ENCODE measurements at places on chromosomes 6 and 20.

DNA sequence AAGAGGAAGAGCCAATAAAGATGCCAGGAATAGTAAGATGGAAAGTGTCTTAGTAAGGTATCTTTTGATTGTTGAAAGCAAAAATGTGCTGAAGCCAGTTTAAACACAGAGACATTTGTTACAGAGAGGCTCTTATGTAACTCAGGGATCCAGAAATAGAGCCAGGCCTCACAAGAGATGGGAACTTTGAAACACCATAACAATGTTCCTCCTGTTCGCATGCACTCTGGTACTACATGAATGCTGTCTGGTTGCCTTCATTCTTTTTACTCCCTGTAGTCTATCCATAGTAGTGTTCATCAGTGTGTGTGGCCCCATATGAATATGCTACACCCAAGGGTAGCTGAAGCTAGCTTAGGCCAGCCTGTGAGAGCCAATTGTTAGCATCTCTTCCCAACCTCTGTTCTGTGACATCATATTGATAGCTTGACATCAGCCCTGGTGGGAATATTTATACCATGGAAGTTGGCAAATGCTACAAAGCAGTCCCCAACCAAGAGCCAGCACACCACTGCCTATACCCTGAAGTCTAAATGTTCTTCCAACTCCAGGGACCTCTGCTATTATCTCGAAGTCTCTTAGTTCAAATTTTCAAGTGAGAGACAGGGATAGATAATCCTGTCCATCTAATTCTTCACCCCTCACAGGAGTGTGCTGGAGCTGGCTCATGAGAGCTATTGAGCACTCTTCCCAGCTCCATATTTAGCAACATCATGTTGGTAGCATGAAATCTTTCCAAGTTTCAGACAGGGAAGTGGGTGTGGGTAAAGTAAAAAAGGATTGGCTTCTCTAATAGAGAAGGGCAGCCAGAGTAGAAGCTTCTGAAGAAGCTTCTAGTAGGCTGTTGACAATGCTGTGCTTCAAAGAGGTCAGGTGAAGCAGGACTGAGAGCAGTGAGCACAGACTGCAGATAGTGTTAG, 7.0 kb downstream of the NDUFAF5 start:
- no peak for DNase-seq

DNA sequence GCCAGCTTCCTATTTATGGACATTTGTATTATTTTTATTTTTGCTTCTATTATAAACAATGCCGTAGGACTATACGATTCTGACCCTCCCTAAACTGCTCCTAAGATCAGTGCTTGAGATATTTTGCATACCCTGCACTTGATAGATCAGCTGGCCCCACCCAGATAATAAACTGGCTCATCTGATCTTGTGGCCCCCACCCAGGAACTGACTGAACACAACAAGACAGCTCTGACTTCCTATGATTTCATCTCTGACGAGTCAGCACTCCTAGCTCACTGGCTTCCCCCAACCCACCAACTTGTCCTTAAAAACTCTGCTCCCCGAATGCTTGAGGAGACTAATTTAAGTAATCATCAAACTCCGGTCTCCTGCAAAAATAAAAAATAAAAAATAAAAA, 34.9 kb upstream of the TFAP2A start:
- no peak for DNase-seq

- no peak for DNase-seq
Measured at GRCh38 chr20:14521436-14521835, 184.0 kb upstream of the FLRT3 start.

DNA sequence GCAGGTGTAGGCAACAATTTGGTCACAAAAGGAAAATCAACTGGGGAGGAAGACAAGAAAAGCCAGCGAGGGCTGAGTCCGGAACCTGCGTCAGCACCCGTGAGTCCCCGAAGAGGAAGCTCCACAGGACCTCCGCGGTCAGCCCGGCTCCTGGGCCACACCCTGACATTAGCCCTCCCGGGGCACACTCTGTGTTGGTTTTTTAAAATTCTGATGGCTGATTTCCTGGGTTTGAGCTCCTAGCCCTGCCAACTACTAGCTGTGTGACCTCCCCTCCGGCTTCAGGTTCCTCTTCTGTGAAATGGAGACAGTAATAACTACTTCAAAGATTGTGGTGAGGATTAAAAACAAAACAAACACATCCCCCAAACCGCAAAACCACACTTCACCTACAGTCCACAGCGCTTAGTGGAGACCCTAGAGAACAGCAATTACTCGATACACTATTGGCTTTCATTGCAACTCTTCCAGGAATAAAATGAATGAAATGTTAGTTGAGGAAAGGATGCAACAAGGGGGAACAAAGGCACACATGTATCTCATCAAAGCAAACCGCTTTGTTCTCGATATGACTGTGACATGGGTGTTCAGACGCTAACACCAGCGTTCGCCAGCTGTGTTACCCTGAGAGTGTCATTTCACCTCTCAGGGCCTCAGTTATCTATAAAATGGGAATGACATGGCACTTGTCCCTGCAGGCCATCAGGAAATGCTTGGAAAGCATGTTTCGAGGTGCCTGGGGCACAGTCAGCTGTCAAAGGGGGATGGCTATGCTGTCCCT, 985 bp downstream of the ZBP1 start:
- DNase-seq, result no peak

- DNase-seq, result no peak
Measured at GRCh38 chr6:168678588-168678987, 237.6 kb downstream of the SMOC2 start.

GRCh38 chr6:9623985-9624384, 790.9 kb downstream of the TFAP2A start:
- no peak for DNase-seq

GRCh38 chr6:144013486-144013909, 5.4 kb upstream of the PLAGL1 start:
- peak; percentile 52 for DNase-seq

GRCh38 chr20:53061192-53062108, 89.3 kb downstream of the TSHZ2 start:
- DNase-seq, result no peak

DNA sequence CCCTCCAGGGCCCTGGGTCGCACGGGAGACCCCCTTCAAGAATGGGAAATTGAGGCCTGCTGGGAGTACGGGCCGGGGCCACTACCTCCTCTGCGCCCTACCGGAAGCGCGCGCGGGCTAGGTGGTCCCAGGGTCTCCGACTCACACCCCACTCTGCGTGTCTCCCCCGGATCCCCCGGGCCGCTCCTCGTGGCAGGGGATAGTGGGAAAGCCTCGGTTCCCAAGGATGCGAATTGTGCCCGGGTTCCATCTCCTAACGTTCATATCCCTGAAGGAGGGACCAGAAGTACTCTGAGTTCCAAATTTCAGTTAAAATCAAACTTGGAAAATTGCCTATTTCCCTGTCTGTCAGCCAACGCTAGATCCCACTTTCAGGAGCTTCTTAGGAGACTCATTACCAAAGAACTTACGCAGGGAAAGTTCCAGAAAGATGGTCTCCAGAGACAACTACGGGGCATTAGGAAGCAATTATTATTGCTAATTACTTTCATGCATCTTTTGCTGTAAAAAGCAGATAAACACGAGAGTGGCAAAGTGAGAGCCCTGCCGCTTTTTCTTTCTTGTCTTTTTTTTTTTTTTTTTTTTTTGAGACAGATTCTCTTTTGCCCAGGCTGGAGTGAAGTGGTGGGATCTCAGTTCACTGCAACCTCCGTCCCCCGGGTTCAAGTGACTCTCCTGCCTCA, 858 bp downstream of the FAM83D start:
- DNase-seq, result no peak

- DNase-seq, result peak; percentile 59
Measured at GRCh38 chr20:58251979-58252591, 23.6 kb upstream of the ANKRD60 start.

DNA sequence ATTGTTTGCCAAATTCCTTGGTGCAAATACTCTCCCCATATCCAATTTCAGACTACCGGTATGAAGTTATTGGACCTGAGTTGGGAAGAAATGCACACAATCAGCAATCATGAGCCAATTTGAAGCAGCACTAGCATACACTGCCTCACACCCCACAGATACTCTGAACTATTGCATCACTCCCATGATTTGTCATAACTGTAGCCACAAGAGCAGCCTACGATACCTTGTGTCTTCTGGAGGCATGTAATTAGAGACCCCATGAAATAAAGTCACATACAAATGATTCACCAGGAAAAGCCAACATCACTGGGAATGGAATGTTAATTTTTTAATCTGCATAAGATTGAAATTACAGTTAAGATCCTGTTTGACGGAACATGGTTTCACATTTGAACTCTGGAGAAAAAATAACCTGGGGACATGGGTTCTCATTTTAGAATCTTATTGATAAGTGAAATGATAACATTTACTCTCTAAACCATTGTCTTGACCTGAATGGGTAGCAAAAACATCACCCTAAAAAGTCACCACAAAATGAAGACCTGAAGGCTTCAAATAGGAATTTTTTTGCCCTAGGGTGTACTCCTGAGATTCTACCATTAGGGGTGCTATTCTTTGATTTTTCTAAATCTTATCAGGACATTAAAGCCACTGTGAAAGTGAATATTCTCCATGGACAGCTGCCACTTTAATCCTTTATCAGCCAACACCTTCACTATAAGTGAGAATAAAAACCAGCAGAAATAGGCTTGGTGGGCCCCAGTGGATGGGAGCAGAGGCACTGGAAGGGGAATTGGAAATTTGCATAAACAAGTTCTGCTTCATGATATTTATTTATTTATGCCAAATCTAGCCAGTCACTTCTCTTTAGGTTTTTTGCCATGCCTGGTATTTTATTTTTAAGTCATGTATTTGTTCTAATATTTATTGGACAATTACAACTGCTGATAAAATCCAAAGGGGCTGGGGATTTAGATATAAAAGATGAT, 34.5 kb upstream of the HBS1L start:
- no peak for DNase-seq

DNA sequence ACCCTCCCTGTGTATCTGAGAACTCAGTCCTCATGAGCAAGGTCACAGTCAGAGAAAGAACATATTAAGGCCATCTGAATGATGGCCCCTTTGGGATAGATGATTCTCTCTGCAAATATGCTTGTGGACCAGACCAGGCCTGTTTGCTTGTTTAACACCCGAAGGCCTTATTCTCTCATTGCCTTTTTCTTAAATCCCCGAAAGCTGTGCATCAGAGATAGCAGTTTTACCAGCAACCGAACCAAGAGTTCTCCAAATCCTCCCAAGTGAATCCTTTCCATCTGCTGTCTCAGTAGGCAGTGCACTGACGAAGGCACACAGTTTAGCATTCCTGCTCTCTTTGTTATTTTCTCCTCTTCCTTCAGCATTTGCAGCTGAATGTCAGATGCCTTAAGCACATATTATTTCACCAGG, 79.8 kb downstream of the TRMT6 start:
- no peak for DNase-seq

DNA sequence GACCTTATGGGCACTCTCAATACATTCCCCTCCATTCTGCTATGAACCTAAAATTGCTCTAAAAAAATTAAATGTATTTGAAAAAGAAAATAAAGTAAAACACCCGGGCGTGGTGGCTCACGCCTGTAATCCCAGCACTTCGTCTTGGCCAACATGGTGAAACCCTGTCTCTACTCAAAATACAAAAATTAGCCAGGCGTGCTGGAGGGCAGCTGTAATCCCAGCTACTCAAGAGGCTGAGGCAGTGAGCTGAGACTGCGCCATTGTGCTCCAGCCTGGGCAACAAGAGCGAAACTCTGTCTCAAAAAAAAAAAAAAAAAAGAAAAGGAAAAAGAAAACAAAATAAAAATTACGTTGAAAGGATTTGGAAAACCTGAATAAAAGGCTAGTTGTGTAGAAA, 60.5 kb downstream of the CD164 start:
- no peak for DNase-seq

GRCh38 chr6:125791151-125791819, 525 bp downstream of the NCOA7 start:
- DNase-seq, result no peak

DNA sequence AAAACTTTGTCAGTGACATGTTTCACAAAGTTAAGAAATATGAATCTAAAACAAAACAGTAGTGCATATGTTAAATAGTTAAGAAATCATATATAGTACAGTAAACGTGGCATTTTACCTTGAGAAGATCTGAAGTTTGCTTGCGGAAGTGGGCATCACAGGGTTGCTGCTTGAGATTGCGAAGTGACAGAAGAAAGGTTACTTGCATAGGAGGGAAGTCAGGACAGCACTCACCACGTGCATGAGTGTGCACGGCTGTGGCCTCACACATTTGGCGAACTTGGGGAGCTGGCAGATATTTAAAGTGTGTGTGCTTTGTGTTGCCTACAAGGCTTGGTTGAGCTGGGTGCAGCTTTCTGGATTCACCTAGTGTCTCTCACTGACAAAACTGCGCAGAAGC, 431.5 kb upstream of the ARID1B start:
- DNase-seq, result no peak

Data from AG09319 (cell line).